ENCODE measurements at places on chromosomes 2 and 18.
A peak's percentile ranks its signal among the peaks of the same experiment; 100 is the strongest.

GRCh38 chr2:43276266-43276941 is 50.0 kb upstream of the ZFP36L2 start:
- no peak for DNase-seq

GRCh38 chr2:203913947-203914346 is 22.6 kb upstream of the ICOS start:
- DNase-seq: no peak

DNA sequence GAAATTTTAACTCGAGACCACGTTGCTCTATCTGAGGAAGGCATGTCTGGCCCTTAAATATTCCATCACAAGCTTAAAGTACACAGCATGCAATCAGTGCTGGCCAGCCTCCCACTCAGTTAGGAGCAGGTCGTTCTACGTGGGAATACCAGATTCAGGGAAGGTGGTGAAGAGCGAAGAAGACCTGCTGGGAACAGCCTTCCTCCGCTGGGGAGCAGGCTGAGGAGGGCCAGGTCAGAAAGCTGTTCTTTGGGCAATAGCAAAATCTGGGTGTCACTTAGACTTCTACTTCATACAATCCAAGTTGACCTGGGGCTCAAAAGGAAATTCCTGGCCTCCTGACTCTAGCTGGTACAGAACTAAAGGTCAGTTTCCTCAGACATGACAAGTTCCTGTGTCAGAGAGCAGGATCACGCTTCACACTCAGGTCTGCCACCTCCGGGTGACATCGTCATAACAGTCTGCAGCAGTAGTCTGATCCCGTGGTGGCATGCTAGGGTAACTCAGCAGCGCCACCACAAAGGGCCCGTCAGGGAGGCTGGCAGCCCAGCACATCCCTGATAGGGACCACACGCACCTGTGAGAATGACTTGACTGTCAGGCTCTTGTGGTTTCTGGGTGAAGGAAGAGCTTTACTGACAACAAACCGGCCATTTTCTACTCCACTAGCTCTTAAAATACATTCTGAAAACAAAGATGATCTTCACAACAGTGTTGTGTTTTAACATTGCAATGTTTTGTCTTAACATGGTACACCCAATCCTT is 35.2 kb upstream of the NAPG start:
- peak; percentile 36 for DNase-seq

- DNase-seq: no peak
These were observed 8.4 kb downstream of the SCN7A start for GRCh38 chr2:166485558-166486178.

- no peak for DNase-seq
These were observed 614.4 kb downstream of the CNTNAP5 start for GRCh38 chr2:124639524-124639923.

GRCh38 chr2:111670776-111671175 is 213.2 kb downstream of the ANAPC1 start:
- DNase-seq: no peak

GRCh38 chr18:79396431-79397246 is 909 bp downstream of the NFATC1 start:
- DNase-seq: peak; percentile 67

DNA sequence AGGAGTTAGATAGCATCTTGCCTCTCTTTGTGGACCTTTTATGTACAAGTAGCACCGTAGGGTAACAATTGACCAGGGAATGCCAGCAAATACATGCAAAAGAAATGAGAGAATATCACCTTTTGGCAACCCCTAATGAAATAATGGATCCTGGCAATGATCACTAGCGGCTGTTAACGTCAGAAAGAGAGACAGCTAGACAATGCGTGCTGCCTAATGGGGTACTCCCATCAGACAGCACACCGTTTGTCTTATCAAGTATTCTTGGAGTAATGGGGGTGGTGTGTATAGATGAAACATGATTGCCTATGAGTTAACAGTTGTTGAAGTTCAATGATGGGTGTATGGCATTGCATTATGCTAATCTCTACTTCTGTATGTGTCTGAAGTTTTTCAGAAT is 1.6 kb downstream of the ELAC1 start:
- DNase-seq: no peak

DNA sequence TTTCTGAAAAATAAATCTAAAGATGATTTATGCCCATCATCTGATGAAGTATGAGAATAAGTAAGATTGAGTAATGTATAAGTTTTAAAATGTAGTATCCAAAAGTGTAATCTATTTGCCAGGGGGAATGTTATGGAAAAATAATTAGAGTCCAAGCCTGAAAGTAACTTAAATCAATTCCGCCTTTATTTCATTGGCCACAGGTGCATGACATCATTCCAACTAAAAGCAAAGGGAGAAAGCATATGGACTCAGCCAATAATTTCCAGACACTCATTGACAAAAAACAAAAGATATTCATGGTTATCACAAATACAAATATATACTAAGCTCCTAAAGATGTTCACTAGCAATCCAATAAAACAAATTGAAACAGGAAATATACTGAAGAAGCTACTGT is 752.6 kb upstream of the TMEFF2 start:
- DNase-seq: no peak

DNA sequence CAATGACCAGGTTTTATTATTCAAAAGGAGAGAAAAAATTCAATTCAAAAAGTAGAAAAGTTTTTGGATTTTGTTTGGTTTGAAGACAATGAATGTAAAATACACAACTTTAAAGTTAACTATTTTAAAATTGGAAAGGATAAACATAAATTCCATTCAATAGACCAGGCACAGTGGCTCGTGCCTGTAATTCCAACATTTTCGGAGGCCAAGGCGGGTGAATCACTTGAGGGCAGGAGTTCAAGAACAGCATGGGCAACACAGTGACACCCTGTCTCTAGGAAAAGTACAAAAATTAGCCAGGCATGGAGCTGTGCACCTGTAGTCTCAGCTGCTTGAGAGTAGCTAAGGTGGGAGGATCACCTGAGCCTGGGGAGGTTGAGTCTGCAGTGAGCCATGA is 54.7 kb downstream of the SCN9A start:
- DNase-seq: no peak

Measured in urothelium cell line (cell line).